Stimulated activated CD8-positive, alpha-beta memory T cell treated with anti-CD3 and anti-CD28 coated beads, Interleukin-7, amount 100 ng/mL, for 48 hours (primary cell): ENCODE measurements at places on chromosomes 5 and 9.

DNA sequence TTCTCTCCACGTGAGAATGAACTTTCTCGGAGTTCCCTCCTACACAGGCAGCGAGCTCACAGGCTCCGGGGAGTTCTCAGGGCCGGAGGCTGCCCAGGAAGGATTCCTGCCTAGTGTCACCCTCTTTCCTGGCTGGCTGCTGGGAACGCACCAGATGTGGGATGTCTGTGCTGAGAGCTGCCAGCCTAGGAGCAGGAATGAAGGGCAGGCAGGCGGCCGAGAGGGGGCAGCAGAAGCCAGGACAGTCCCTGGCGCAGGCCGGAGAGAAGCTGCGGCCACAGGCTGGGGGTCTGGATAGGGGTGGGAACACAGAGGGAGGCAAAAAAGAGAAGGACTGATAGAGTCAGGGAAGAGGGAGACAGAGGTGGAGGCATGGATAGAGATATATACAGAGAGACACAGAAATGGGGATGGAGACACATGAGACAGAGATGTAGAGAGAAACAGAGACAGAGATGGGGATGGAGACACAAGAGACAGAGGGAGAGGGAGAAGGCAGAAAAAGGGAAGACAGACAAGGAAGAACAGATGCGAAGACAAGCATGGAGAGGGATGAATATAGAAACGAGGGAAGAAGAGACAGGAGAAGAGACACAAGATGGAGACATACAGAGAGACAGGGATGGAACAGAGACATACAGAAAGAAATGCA lies 25.3 kb upstream of the ENHO start:
- no peak for DNase-seq

DNA sequence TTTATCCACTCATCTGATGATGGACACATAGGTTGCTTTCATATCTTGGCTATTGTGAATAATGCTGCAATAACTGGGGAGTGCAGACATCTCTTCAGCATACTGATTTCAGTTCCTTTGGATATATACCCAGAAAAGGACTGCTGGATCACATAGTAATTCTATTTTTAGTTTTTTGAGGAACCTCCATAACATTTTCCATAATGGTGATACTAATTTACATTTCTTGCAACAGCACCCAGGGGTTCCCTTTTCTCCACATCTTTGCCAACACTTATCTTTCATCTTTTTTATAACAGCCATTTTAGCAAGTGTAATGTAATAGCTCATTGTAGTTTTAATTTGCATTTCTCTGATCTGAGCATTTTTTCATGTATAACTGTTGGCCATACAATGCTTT lies 34.1 kb upstream of the NR4A3 start:
- no peak for DNase-seq

DNA sequence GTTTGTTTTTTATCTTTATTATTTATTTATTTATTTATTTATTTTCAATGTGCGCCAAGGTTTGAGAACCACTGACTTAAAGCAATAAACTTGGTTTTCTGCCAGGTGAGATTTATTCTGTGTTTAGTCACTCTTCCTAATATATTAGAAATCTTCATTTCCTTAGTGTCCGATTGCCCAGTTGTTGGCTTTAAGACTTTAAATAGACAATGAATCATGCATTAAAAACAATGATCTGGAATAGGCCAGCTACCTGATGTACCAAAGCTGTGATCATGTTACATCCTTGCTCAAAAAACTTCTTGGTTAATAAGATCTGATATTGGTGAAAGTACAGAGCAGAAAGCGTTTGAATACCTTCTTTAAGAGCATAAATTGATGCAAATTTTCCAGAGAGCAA lies 52.1 kb upstream of the ERBIN start:
- no peak for DNase-seq

GRCh38 chr5:110335361-110336066 lies 391.0 kb downstream of the TMEM232 start:
- DNase-seq = no peak

- no peak for DNase-seq
These were observed 120.2 kb upstream of the SAP30L start for GRCh38 chr5:154325566-154325965.

DNA sequence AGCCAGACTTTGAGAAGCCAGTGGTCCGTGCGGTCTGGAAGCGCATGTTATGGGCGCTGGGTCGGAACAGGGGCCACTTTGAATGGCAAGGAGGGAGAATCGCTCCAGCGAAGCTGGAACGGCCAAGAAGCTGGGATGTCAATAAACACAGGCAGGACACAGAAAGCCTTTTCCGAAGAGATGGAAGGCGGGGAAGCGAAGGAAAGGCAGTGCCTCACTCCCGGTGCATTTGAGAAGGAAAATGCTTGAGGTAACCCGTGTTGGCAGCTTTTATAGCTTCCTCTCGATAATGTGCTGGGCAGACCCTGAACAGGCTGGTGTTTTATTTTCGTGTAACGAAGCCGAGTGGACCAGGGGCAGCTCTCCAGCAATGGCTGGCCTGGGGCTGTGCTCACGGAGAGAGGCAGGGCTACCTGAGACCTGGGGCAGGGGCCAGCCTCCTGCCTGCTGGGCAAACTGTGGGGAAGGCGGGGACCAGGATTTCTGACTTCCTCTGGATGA lies 84.2 kb upstream of the SPRY4 start:
- no peak for DNase-seq

DNA sequence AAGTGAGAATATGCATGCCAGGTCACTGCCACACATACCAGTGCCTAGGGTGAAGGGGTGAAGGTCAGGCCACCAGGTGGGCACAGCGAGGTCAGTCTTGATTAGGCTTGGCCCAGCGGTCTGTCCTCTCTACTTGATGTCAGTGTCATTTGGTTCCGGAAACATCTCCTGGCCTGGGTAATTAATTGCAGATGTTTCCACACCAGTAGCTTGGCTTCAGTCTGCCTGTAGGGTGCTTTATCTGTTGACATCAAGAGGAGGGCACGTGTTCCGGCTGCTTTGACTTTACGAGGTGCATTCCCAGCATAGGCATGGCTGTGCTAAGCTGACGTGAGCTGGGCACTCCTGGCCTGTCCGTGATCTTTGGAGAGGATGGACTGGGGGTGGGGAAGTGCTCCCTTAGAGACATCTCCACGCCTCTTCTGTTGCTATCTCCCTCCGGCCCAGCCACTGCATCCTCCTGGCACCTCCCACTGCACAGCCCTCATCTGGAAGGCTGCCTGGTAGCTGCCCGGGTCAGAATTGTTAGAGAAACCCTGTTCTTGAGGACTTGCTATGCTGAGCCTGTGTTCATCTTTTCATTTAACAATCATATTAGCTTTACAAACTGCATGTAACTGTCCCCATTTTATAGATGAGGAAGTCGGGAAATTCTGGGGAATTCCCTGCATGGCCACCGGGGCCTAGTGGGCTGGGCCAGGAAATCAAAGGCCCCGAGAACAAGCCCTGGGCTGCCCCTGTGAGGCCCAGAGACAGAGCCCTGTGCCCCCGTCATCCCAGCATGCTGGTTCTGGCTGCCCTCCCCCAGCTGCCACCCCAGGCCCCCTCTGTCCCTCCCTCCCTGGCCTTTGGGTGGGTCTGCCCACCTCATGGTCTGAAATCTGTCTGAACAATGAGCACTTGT lies 29.1 kb downstream of the JADE2 start:
- DNase-seq = peak; percentile 19

GRCh38 chr9:8651846-8652215 lies 852.3 kb upstream of the DMAC1 start:
- no peak for DNase-seq
